Stimulated activated CD4-positive, alpha-beta T cell treated with anti-CD3 and anti-CD28 coated beads, Interleukin-4, amount 100 ng/mL, for 4 hours (primary cell): ENCODE measurements at places on chromosomes 4 and X.
A peak's percentile ranks its signal among the peaks of the same experiment; 100 is the strongest.

- DNase-seq: no peak
Observed at GRCh38 chr4:147173797-147174432, 228.3 kb upstream of the TTC29 start.

GRCh38 chrX:45852884-45853283, 652.2 kb upstream of the DIPK2B start:
- no peak for DNase-seq

DNA sequence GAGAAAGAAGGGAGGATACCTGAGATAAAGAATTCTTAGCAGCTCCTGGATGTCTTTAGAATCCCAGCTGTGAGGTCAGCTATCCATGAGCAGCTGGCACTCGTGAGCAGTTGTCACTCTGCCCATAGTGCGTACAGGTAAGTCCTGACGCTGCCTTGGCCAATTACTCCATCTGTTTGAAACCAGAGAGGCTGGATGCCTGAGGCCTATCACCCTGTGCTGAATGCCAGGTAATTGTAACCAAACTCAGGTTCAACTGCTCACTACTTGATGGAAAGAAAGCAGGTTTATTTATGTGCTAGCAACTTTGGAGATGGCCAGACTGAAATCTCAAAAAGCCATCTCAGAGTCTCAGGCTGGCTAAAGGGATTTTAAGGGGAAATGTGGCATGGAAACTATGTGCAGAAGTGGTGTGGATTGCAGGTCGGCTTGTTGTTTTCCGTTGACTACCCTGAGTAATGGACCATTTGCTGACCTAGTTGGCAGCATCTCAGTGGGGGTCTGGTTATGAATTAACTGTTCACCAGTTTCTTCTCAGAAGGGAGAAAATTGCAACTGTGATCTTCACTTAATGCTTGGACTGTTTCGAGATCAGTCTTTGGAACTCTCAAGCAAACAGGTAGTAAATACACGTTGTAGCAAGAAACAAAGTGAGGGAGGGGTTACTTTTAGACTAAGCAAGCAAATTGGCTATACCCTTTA, 1614.0 kb upstream of the PCDH10 start:
- DNase-seq: no peak

- no peak for DNase-seq
Observed at GRCh38 chr4:144104509-144105130, 35.9 kb downstream of the GYPA start.

DNA sequence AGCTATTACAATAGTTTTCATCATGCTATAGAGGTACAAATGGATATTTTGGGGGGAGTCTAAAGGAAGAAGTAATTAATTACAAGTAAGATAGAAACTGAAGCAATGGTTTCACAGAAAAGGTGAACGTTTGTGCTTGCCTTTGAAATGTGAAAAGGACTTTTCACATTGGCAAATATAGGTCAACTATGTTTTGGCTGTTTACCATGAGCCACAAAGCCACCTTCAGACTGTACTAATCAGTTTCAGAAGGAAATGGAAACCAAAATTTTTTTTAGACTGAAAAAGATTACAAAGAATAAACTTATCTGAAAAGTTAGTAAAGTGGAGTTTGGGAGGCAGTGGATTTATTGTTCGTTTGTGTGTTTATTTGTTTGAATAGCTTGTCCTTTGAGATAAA, 32.1 kb downstream of the SYTL5 start:
- DNase-seq: no peak

GRCh38 chrX:9909254-9909653, 57.9 kb upstream of the CLDN34 start:
- DNase-seq: no peak

DNA sequence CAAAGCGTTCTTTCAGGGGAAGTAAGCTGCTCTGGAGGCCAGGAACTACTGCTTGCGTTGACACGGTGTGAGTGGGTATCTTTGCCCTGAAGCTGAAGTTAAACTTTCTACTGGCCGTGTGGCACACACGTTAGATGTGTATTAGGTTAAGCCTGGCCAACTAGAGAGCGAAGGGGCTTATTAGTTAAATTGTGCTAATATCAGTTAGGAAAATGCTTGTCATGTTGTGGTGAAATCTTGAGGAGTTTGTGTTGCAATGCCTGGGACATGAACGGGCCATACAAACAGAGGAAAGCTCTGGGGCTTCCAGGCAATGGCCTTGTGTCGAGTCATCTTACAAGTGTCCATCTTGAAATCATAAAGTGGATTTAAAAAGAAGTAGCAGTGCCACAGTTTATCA, 62.6 kb downstream of the NSUN7 start:
- no peak for DNase-seq

DNA sequence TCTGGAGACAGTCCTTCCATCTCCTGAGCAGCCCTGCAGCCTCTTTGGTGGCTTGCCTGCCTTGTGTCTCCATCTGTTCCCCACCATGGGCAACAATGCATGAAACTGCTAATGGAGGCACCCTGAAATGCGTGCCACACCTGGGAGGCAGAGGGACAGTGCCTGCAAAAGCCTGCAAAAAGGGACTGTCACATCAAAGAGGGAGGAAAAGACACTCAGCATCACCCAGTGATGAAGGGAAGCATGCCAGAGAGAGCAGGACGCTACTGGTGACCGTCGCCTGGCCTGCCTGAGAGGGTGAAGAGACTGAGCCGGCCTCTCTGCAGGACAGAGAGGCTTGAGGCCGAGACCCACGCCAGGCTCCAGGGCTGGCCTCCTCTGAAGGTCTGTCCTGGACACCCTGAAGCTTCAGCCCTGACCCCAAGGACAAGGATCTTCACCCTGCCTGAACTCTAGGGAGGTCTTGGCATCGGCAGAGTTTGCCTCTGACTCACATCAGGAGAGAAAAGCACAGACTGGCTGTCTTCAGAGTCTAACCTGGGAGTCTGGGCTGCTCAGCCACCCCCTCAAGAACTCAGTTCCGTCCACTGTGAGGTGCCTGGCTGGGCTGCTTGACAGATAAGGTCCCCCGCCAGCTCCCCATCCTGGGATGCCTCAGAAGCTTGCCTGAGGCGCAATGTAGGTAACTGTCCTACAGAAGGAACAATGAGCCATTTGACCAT, 8.1 kb downstream of the ACSL1 start:
- no peak for DNase-seq

GRCh38 chr4:8241895-8242696, 27.5 kb upstream of the HTRA3 start:
- DNase-seq: peak; percentile 86
